ENCODE measurements at places on chromosomes 2 and 18.
A peak's percentile ranks its signal among the peaks of the same experiment; 100 is the strongest.

DNA sequence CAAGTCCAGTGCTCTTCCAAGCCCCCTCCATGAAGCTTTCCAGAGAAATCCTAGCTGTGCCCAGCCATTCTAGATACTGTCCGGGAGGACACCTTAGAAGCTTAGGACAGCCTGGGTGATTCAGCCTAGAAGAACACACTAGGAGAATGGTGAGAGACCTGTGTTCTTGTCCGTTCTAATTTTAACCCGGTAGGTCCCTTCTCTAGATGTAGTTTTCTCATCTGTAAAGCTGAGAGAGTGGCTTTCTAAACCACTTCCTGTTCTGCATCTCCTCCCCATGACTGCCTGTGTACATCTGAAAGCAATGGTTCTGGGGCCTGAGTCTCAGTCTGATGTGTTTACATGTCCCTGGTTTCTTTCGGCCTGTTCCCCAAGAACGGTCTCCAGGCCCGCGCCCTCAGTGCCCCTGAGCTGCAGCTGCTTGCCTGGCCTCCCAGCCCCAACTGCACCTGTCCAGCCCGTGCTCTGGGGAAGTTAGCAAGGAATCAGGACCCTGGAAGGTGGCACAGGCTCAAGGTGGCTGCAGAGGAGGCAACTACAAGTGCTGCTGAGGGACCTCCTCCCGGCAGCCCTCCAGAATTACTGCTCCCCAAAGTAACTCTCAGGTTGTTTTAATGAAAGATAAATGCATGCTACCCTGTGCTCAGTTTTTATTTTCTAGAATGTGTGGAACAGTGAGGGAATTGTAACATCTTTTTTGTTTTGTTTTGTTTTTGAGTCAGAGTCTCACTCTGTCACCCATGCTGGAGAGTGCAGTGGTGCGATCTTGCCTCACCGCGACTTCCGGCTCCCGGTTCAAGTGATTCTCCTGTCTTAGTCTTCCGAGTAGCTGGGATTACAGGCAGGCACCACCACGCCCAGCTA lies 105.9 kb downstream of the LBH start:
- peak; percentile 54 for DNase-seq

GRCh38 chr2:184336688-184337087 lies 261.6 kb upstream of the ZNF804A start:
- DNase-seq: no peak

GRCh38 chr2:226423498-226423960 lies 376.1 kb downstream of the IRS1 start:
- peak; percentile 27 for DNase-seq

DNA sequence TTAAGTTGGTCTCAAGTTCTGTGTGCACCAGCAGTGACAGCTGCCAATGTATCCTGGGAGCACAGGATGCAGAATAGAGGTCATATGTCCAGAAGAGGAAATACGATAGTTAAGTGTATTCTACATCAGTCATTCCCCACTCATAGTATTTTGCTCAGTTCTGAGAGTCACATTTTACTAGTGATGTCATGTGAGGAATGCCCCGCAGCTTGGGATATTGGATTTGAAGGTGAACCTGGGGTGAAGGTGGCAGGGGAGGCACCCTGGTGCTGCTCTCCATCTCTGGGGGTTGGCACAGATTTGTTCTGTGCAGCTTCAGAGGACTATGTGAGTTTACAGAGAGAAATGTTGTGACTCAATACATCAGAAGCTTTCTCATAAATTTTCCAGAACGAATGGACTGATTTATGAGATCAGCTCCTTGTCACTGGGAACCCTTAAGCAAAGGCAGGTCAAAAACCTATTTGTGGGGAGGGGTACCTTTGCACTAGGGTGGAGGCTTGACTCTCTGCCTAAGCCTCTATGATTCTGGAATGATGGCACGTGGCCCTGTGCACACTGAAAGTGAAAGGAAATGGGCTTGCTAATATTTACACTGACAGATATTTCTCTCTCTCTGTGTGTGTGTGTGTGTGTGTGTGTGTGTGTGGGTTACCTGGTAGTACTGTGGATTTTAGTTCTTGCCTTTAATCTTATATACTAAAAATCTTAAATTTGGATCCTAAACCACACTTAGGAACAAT lies 95.9 kb downstream of the NEB start:
- DNase-seq: peak; percentile 21

DNA sequence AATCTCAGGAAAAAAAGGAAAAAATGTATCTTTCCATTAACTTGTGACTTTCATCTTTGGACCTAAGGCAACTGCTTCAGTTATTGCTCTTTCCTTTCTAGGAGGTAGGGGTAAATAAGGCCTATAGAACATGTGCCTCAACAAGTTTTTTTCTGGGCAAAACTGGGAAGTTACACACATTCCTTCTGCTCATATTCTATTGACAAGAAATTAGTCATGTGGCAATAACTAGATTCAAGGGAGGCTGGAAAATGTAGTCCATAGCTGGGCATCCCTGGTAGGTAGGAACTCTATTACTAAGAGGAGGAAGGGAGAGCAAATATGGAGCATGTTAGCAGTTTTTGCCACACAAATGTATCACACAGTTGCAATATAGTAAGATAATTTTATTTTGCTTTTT lies 37.7 kb upstream of the NEMP2 start:
- DNase-seq: no peak

- no peak for DNase-seq
Observed at GRCh38 chr2:217386041-217386440, 526.2 kb upstream of the TNP1 start.

DNA sequence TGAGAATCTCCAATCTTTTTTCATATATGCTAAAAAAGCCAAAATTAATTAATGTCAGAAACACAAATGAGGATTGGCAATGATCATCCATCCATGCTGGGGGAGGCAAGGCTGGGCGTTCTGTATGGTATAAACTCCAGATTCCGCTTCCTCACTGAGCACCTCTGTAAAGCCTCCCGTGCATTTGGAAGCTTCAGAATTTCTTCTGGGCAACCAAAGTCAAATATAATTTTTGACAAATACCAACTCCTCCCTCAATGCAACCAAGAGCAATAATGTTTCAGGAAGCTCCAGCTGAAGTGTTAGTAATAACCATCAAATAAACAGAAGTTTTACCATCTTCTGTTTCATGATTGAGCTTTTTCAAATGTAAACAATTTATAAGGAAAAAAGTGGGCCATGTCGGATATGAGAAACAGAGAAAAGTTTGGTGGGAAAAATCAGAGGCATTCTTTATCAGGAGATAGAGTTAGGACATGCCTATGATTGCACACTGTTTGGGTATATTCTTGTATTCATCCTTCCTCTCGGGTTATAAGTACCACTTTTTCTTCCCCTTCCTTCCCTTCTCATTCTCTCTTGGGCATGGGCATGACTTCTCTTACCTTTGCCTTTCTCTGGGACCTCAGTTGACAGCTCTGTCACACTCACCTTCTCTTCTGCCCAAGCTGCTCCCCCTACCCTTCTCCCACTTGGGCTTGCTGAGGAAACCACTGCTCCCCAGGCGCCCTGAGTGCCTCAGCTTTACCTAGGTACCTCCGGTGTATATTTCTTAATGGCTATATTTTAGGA lies 149.5 kb upstream of the ZEB2 start:
- DNase-seq: no peak

- DNase-seq: no peak
Observed at GRCh38 chr2:118732432-118732831, 115.0 kb downstream of the EN1 start.

GRCh38 chr2:79860228-79861058 lies 347.6 kb downstream of the CTNNA2 start:
- DNase-seq: no peak

- DNase-seq: no peak
Observed at GRCh38 chr18:49174478-49174877, 223.7 kb upstream of the SMAD7 start.

DNA sequence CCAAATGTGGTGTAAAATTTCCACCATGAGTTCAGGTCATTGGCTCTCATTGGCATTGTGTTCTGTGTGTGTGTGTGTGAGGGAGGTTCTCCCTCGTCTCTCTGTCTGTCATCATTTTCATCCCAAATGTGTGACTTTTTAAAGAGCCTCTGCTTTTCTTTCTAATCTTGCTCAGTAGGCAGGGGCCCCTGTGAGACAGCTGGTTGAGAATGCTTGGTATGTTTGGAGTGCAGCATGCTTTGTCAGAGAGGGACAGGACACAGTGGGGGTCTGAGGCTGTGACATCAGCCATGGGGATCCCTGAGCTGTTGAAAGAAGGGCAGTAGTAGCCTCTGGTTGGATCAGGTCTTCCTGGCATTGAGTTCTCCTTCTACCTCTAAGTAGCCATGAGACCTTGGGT lies 10.6 kb downstream of the PTPRM start:
- DNase-seq: no peak

- DNase-seq: peak; percentile 55
Observed at GRCh38 chr18:77099485-77100370, 32.9 kb downstream of the MBP start.

GRCh38 chr18:30088238-30089015 lies 954.1 kb downstream of the DSC3 start:
- DNase-seq: no peak

GRCh38 chr2:9954136-9954535 lies 2.6 kb downstream of the GRHL1 start:
- no peak for DNase-seq

DNA sequence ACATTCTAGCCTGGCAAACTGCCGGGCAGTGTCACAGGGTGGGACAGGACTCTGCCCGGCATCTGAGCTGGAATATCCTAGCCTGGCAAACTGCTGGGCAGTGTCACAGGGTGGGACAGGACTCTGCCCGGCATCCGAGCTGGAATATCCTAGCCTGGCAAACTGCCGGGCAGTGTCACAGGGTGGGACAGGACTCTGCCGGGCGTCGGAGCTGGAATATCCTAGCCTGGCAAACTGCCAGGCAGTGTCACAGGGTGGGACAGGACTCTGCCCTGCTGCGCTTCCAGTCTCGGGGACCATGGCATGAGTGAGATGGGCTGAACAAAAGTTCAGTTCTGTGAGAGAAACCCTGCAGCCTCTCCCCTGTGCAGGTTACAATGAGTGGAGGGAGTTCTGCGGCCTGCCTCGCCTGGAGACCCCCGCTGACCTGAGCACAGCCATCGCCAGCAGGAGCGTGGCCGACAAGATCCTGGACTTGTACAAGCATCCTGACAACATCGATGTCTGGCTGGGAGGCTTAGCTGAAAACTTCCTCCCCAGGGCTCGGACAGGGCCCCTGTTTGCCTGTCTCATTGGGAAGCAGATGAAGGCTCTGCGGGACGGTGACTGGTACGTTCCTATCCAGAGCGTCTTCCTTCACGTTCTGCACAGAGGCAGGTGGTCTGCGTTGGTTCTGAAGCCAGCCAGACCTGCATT lies 80.3 kb downstream of the TPO start:
- no peak for DNase-seq

DNA sequence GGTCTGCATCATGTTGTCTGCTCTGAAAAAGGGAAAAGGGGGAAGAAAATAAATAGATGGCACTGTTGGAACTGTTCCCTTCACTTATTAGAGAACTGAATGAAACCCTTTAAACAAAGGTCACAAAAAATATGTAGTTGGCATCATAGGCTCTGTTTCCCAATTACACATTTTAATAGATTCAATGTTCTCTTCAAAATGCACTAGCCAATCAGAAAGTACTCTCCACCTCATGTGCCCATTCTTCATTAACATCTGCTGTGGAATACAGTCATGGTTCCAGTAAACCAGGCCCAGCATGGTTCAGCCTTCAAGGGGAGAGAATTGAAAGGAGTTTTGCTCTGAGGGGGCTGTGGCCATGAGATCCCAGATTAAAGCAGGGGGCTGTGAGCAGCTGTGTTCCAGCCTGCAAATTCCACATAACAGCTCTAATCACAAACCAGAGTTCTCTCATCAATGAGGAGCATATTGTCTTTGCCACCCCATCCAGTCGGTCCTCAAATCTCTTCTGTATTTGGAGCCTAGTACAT lies 165.9 kb upstream of the CREB1 start:
- DNase-seq: no peak

DNA sequence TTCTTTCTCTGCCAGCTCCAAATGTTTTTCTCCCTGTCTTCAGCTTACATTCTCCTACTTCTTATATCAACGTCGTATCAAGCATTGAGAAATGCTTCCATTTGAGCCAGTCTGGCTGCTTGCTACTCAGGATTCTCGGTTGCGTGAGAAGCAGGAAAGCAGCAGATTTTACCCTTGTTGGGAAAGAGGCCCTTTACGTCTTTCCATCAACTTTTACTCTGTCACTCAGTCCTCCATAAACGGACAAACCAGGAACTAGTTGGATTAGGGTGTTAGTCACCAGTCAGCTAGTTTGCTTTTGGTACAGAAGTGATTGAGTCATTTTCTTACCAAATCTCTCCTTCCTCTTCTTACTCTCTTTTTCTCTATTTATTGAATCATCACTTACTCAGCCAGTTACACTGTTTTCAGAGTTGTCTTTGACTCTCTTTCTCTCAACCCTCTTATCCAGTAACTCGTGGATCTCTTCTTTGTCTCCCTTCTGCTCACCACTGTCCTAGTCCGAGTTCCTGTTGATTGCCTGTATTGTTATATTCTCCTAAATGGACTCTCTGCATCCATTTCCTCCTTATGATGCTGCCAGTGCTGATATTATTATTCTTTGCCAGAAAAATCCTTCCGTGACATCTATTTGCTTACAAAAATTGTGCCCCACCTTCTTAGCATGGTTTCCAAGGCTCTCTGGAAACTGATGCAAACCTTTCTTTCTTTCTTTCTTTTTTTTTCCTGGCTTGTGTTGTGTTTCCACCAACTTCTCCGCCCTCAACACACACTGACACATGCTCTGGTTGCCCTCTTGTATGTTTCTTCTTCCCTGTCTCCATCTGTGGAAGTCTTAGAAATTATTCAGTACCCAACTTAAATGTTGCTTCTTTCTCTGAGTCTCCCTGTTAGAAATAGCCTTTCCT lies 61.5 kb downstream of the VRK2 start:
- no peak for DNase-seq

- DNase-seq: no peak
Observed at GRCh38 chr2:54666634-54667265, 56.7 kb upstream of the EML6 start.

GRCh38 chr2:36650031-36650829 lies 46.3 kb upstream of the VIT start:
- DNase-seq: no peak

- no peak for DNase-seq
Observed at GRCh38 chr2:4357121-4357520, 653.7 kb downstream of the DCDC2C start.

- DNase-seq: no peak
Observed at GRCh38 chr2:45964223-45964841, 312.9 kb downstream of the PRKCE start.

GRCh38 chr2:147016181-147016580 lies 828.6 kb upstream of the ACVR2A start:
- DNase-seq: no peak
